ENCODE measurements at places on chromosomes 12 and 14.
A peak's percentile ranks its signal among the peaks of the same experiment; 100 is the strongest.

- H3K4me3 ChIP-seq, result no peak overlapping the region
- H3K27ac ChIP-seq, result peak overlapping the region; percentile 4
- no peak for DNase-seq
- no peaks in the 10 kb centered on the region for H3K27me3 ChIP-seq
These were observed 215.4 kb downstream of the FOXN3 start for GRCh38 chr14:89201645-89202044.

DNA sequence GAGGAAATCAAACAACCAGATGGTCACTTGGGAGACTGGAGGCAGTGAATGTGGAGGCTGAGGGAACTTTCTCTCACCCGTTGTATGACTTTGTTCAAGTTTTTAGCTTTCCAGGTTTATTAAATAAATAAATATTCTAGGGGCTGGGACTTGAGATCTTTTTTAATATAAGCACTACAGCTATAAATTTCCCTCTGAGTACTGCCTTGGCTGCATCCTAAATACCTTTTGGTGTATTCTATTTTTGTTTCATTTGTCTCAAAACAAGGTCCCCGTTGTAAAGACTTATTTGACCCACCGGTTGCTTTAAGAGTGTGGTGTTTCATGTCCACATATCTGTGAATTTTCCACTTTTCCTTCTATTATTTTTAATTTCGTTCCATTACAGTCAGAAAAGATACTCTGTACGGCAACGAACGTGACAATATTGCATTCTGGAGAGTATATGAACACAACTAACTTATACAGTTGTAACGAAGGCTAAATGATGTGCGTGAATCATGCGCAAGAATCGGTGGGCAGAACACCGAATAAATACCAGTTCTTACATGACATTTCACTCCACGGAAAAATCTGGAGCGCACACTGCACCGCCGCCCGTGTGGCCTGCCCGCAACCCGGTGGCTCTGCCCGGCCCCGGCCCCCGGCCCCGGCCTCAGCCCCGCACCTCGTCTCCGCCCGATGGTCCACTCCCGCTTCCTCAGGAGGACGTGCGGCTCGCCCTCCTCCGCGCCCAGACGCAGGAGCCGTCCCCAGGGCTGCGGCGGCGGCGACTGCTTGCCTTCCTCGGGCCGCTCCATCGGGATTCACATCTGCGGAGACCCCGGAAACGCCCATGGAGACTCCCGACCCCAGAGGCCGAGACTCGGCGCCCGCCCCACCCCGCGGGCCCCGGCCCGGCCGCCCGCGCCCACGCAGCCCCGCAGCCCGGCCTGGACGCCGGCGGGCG lies 602 bp downstream of the CHFR start:
- no peaks in the 10 kb centered on the region for H3K27me3 ChIP-seq
- peak overlapping the region; percentile 86 for H3K4me3 ChIP-seq
- H3K27ac ChIP-seq, result no peak overlapping the region
- DNase-seq, result peak; percentile 30
- peaks cover 30% of the 10 kb centered on the region for H3K36me3 ChIP-seq

GRCh38 chr14:55294603-55295002 lies 23.4 kb downstream of the FBXO34 start:
- no peak for DNase-seq
- H3K27ac ChIP-seq, result no peak overlapping the region
- peaks cover 8% of the 10 kb centered on the region for H3K4me1 ChIP-seq
- H3K36me3 ChIP-seq, result peaks cover 10% of the 10 kb centered on the region
- H3K4me3 ChIP-seq, result no peak overlapping the region
- no peaks in the 10 kb centered on the region for H3K27me3 ChIP-seq

GRCh38 chr14:76320486-76320885 lies 55.5 kb upstream of the ESRRB start:
- no peaks in the 10 kb centered on the region for H3K36me3 ChIP-seq
- no peaks in the 10 kb centered on the region for H3K27me3 ChIP-seq
- H3K27ac ChIP-seq, result no peak overlapping the region
- no peak for DNase-seq

GRCh38 chr12:109305547-109305946 lies 3.5 kb downstream of the FOXN4 start:
- H3K27me3 ChIP-seq, result peaks cover 30% of the 10 kb centered on the region
- no peak overlapping the region for H3K27ac ChIP-seq
- H3K4me3 ChIP-seq, result no peak overlapping the region
- no peaks in the 10 kb centered on the region for H3K4me1 ChIP-seq

- H3K36me3 ChIP-seq, result no peaks in the 10 kb centered on the region
- H3K27me3 ChIP-seq, result no peaks in the 10 kb centered on the region
- peaks cover 6% of the 10 kb centered on the region for H3K4me1 ChIP-seq
- DNase-seq, result no peak
- no peak overlapping the region for H3K4me3 ChIP-seq
These were observed 207.9 kb downstream of the EFCAB11 start for GRCh38 chr14:89746654-89747053.

DNA sequence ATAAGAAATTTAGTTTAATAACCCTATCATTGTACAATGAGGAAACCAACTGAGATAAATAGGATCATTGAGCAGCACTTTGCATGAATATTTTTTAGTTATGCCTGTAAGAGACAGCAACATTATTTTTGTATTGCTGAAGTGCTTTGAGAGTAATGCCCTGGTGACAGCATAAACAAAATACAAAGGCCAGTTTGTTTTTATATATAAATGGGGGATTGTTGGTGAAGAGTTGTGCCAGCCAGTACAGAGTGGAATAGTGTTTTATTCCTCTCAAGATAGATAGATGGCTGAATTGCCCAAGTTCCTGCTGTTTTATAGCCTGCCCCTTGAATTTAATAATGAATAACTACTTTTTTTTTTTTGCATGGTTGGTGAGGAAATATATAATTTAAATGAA lies 101.8 kb downstream of the CNTN1 start:
- DNase-seq, result no peak
- H3K27me3 ChIP-seq, result no peaks in the 10 kb centered on the region
- H3K27ac ChIP-seq, result no peak overlapping the region
- no peak overlapping the region for H3K4me3 ChIP-seq

GRCh38 chr14:64824471-64824870 lies 55.2 kb downstream of the SPTB start:
- no peak for DNase-seq
- H3K36me3 ChIP-seq, result no peaks in the 10 kb centered on the region
- no peaks in the 10 kb centered on the region for H3K27me3 ChIP-seq
- H3K4me1 ChIP-seq, result peaks cover 21% of the 10 kb centered on the region
- no peak overlapping the region for H3K27ac ChIP-seq
- no peak overlapping the region for H3K4me3 ChIP-seq

- H3K27me3 ChIP-seq, result no peaks in the 10 kb centered on the region
- H3K4me3 ChIP-seq, result no peak overlapping the region
- H3K36me3 ChIP-seq, result no peaks in the 10 kb centered on the region
- no peak overlapping the region for H3K27ac ChIP-seq
These were observed 89.7 kb downstream of the ESRRB start for GRCh38 chr14:76465664-76466063.

DNA sequence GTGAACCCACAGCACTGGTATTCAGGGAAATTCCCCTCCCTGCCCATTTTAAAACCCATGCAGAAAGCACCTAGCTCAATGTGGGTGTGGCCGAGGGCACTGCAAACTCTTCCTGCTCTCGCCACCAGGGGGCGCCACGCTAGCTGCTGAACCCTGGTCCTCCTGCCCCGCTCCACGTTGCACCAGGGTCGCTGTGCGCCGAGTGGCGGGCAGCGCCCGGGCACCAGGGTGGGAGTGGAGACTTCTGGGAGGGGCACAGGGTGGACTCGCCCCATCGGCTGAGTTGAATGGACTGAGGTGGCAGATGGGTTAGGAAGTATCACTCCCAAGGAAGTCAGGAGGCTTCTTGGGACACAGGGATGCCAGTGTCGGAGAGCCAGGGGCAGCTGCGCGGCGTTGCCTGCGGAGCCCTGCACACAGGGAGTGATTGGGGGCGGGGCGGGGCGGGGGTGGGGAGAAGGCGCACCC lies 48.1 kb upstream of the BCL11B start:
- H3K27ac ChIP-seq, result no peak overlapping the region
- peak; percentile 0 for DNase-seq
- no peaks in the 10 kb centered on the region for H3K4me1 ChIP-seq
- no peak overlapping the region for H3K4me3 ChIP-seq
- H3K27me3 ChIP-seq, result no peaks in the 10 kb centered on the region
- no peaks in the 10 kb centered on the region for H3K36me3 ChIP-seq

GRCh38 chr12:52415870-52416750 lies 10.0 kb upstream of the KRT82 start:
- H3K4me1 ChIP-seq, result no peaks in the 10 kb centered on the region
- no peak for DNase-seq
- H3K4me3 ChIP-seq, result no peak overlapping the region
- no peaks in the 10 kb centered on the region for H3K27me3 ChIP-seq
- no peak overlapping the region for H3K27ac ChIP-seq

GRCh38 chr14:89255012-89255411 lies 162.0 kb downstream of the FOXN3 start:
- no peak for DNase-seq
- H3K4me3 ChIP-seq, result no peak overlapping the region
- peaks cover 14% of the 10 kb centered on the region for H3K36me3 ChIP-seq
- no peaks in the 10 kb centered on the region for H3K27me3 ChIP-seq

Measured in CD14-positive monocyte (primary cell).